ENCODE measurements at places on chromosomes 2 and 18.

DNA sequence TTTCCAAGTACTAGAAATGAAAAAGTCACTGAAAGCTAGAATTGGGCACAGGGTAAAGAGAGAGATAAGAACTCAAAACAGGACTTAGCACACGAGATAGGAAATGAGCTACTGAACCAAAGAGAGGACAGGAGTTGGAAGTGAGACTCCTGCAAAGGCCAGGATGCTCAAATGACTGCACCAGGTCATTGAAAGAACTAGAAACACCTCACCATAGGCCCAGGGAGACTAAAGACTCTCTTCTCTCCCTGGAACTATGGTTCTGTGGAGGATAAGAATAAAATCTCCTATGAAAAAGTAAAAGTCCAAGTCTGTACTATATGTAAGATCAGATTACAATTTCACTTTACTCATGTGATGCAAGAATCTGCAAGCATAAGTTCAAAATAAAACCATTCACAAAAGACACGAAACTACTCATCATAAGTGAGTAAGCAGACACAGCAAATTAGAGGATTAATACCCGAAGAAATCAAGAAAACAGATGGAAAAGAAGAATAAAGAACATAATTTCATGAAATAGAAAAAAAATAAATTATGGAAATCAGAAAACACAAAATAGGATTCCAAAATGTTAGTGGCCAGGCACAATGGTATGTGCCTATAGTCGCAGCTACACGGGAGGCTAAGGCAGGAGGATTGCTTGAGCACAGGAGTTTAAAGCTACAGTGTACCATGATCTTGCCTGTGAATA, 6.5 kb downstream of the NBAS start:
- no peak for DNase-seq

DNA sequence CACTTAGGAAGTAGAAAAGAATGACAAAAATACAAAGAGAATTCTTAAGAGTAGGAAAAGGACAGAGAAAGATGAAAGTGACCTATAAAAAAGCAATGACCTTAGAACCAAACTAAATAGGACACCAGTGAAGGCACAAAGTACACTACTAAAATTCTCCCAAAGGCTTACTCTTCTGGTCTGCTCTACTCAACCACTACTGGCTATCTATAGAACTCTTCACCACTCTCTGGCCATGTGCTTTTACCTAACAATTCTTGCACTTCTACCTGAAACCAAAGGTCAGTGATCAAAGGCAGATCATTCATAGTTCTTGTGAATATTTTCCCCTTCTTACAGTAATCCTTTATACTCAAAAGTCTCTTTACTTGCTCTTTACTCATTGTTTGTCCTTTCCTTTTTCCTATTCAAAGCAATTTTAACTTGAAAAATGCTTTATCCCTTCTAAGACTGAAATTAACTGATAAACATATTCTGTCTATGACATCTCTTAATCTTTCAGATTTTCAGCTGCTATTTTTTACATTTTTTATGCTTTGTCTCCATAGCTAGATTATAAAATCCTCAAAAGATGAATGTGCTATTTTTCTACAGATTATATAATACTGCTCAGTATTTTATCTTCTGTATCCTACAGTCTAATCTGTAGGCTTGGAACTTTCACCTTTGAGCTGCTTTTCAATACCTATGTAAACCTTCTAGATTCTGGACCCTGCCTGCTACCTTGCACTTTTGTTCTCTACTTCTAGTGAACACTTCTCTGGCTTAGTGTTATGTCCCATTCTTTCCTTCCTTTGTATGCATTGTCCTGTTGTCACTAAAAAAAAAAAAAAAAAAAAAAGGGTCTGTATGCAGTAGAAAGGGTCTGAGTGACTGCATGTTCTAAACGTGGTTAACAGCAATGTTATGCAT, 64.6 kb downstream of the NCKAP1 start:
- no peak for DNase-seq

DNA sequence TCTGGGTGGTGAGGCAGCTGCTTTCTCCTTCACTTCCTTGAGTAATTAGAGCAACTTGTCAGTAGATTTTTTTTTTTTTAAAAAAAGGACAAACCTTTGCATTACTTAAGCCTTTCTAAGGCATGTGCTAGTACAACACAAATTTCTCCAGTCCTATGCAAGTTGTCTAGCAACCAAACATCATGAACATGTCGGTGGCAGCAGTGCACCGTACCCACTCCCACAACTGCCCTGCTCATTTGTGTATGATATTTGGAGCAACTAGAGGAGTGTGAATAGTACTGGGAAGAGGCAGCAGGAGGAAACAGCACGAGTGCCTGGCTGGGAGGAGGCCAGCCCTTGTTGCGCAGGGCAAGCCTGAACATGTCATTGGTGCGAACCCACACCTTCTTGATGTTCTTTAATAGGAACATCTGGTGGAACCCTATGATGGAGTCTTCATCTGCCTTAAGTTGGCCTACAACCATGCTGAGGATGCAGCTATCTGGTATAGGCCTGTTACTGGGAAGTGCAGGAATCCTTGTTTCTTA, 238.3 kb downstream of the TDRD15 start:
- DNase-seq, result no peak

DNA sequence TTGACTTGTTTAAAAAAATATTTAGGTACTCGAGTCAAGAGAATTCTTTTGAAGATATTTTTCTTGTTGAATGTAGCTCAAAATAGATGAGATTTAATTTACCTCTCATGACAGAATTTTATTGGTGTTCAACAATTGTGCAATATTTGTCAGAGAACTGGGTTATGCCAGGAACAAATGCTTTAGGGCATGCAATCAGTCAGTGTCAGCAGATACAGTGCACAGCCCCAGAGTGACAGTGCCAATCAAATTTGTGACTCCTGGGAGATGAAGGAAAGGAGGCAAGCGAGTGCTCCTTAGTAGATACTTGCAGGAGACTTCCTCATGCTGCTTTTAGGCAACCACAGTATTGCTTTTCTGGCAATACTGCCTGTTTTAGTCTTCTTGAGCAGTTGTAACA, 81.2 kb upstream of the DSEL start:
- DNase-seq, result no peak

GRCh38 chr2:47195148-47195547, 40.0 kb upstream of the STPG4 start:
- no peak for DNase-seq

DNA sequence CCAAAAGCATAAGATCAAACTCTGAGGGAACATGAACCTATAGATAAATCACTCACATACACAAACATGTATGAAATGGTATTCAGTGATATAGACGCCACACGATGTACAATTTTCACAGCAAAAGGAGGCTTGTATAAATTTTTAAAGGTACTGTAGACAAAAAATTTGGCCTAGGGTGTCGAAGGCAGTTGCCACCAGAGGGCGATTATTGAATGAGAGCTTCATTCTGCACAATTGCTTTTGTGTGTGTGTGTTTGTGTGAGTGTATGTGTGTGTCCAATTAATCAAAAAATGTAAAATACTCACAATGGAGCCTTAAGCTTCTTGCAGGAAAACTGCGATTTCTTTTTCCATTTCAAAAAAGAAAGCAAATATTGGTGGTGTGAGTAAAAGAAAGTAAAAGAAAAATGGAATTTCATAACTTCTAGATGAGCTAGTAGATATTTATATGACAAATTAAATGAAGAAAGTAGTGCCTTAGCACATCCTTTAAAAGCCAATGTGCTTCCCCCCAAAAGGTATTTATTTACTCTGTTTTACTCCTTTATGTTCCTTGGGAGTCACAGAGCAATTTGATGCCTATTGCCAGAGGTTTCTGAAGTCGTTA, 800.1 kb downstream of the SATB2 start:
- peak; percentile 20 for DNase-seq

DNA sequence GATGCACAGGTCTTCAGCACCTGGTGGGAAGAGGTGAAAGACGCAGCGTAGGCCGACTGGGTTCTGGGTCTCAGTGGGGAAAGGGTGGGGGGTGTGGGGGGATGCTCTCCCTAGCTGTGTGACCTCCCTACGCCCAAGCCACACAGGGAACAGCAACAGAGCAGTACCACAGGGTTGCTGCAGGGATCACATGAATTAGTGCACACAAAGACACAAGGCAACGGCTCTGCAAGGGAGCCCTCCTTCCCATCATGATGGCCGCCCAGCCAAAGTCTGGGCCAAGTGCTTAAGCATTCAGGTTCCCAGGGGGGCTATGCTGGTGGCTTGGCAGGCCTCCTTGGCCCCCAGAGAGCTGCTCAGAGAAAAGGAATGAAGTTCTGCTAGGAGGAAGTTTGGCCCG, 28.2 kb upstream of the GBX2 start:
- DNase-seq, result no peak

GRCh38 chr2:16275661-16276060, 335.3 kb downstream of the MYCN start:
- no peak for DNase-seq

GRCh38 chr18:12431561-12431960, 23.8 kb downstream of the PRELID3A start:
- no peak for DNase-seq

DNA sequence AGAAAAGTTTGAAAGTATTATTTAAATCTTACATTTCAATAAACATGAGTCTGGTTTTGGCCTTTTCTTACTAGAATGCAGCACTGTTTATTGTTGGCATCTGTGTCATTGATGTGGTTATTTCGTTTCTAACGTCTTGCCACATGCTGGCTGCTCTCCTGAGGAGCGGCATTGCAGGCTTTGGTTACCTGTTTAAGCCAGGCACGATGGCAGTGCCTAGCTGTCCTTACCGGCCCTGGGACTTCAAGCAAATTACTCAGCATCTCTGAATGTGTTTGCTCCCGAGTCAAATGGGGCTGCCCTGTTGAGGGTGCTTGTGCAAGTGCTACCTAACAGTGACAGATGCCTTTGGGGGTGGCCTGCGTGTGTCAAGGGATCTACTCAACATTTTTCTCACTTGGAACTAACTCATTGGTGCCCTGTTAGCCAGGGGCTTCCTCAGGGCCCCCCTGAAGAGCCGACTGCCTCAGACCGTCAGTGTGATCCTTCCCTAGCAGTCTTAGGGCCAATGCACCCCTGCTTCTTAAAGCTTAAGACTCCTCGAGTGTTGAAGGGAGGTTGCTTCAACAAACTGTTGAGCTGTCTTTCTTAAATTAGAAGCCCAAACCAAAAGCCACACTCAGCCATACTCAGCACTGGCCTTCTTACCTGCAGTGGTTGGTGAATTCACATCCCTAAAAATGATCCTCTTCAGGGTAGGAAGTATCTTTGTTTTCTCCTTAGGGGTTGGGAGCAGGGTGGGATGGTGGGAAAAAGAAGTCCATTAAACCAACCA, 151.5 kb downstream of the NCK2 start:
- DNase-seq, result no peak

DNA sequence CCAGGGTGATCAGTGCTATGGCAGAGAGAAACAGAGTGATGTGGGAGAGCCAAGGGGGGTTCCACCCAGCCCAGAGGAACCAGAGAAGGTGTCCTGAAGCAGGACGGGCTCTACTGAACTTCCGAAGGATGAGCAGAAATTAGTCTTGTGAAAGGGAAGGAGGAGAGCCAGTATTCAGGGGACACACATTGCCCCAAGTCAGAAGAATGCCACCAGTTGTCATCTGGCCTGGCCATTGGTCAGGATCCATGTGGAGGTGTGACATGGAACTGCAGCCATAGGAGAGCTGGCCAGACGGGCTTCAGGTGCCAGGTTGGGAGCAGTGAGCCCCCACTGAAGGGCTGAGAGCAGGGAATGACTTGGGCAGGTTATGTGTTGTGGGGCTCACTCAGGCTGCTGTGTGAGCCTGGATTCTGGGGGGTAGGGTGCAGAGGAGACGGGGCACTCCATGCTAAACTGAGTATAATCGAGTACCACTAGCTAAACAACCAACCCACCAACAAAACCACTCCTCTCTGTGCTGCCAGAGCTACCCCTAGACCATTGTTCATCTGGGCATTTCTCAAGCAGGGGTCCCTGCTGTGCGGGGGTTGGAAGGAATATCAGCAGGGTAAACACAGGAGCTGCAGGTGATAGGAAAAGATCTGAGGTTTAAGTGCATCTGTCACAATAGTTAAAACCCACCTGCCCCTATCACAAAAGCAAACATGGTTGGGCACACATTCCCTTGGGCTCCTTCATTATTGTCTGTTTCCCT, 25.3 kb downstream of the MARCO start:
- no peak for DNase-seq

- no peak for DNase-seq
These were observed 42.2 kb downstream of the PHLPP1 start for GRCh38 chr18:62757399-62758010.

GRCh38 chr2:59342166-59342565, 1101.0 kb upstream of the FANCL start:
- peak; percentile 44 for DNase-seq

Measured in NT2/D1 (cell line).